Stimulated activated CD8-positive, alpha-beta memory T cell treated with anti-CD3 and anti-CD28 coated beads, Interleukin-4, amount 100 ng/mL, for 4 hours (primary cell): ENCODE measurements at places on chromosomes 16 and 17.

- DNase-seq, result peak; percentile 68
These were observed at the start of gene PSMD7 for GRCh38 chr16:74296432-74297144. Gene PSMD7 (plus strand): TSS chr16:74296814. CDS start chr16:74296915, 101 bp downstream.

DNA sequence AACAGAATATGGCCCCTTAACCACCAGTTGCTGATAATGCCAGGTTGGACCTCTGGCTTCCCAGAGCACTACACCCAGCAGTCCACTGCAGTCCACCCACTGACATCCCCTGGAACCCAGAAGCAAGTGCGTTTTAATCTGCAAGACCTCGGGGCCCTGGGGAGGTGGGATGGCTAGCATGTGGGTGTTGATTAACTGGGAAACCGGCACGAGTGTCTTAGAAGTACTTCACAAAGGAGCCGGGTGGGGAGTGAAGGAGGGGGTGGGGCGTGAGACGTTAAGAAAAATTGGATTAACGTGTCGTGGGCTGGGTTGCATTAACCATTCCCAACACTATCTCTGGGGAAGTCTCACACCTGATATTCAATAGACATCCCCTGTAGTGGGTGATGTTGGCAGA lies 6.1 kb upstream of the HIC1 start:
- no peak for DNase-seq

- DNase-seq, result no peak
These were observed 78.2 kb downstream of the WIPI1 start for GRCh38 chr17:68379177-68379510.

DNA sequence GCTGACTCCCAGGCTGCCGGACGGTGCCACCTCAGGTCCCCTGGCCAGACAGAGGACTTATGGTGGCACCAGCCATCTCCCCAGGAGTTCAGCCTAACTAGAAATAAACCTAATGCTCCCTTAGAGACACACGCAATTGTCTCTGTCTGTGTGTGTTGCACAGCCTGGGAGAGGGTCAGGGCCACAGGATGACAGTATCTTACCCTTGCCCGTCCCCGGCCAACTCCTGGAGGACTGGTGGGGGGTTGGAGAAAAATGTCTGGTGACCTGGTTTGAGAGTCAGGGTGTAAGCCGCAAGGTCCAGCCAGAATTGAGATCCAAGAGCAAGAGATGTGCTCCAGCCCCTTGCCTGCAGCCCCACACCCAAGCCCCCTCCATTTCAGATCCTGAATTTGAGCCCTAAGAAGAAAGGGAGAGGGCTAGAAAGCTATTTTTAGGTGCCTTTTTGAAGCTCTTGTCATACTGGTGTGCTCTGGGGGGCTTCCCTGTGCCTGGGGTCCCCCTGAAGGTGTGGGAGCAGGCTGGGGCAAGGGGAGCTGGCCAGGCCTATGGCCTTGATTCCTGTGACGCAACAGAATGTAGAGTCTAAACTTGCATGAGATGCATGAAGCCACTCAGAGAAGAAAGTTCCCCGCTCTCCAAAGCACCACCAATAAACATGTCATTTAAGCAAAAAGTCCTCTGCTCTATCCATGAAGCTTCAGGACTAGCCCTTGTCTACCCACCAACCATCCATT lies 12.9 kb downstream of the ZNF319 start:
- DNase-seq, result no peak
